Activated CD4-positive, alpha-beta T cell treated with anti-CD3 and anti-CD28 coated beads, Interleukin-2, amount 50 U/mL, for 16 hours (primary cell): ENCODE measurements at places on chromosomes 2 and 18.

GRCh38 chr2:223696719-223697118, 94.6 kb upstream of the SCG2 start:
- DNase-seq = no peak

- peak; percentile 21 for DNase-seq
Observed at GRCh38 chr18:46630160-46630559, 26.9 kb downstream of the LOXHD1 start.

DNA sequence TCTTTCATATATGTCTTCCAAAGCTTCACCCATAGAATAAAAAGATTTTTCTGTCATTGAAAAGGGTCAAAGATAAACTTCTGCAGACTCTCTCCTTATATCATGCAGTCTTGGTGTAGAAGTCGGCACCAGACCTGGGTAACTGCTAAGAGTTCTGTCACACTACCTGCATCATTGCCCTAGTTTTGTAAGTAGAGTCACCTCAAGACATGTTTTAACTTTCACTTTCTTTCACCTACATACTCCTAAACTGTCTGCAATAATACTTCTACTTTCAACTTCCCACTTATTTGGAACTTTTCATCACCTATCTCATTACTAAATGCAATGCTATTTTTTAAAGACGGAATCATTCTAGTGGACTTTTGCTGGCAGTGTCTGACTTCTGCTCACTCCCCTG, 475.6 kb upstream of the VRK2 start:
- DNase-seq = no peak

GRCh38 chr18:22447792-22448191, 30.1 kb upstream of the CTAGE1 start:
- DNase-seq = no peak

- DNase-seq = no peak
Observed at GRCh38 chr2:12498704-12499103, 218.0 kb upstream of the TRIB2 start.

DNA sequence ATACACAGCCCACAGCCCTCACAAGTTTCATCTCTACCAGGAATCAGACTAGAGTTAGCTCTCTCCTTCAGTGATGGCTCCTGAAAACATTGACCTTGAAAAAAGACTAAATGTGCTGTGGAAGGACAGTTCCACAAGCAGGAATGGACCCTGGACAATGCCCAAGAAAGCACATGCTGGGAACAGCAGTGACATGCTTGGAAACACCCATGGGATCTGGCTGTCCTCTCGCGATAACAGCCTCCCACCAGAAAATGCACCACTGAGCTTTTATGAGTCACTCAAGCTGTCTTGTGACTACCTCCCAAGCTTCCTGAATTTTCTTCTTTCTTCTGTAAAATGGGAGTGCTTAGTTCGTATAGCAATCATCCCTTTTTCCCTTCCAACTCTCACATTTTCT, 269.2 kb downstream of the LRATD1 start:
- DNase-seq = no peak

DNA sequence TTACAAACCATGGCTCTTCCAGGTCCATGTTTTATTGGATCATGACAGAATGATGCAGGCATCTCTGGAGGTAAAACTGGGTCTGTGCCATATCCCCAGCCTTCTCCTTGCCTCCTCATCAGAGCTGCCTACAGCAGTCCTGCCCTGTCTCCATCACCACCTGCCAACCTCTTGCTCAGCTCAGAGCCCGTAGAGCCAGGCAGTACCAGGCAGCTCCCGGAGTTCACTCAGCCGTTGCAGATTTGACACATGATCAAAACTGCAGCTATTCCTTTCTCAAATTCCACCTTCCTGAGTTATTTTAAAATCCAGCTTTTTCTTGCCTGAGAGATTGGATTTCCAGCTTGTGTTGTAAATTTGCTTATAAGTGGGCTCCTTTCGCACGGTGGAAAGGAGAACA, 218.2 kb upstream of the CELF4 start:
- DNase-seq = no peak

- DNase-seq = no peak
Observed at GRCh38 chr2:182435754-182436153, 8.9 kb upstream of the PDE1A start.

- DNase-seq = no peak
Observed at GRCh38 chr2:599601-600000, 77.6 kb downstream of the TMEM18 start.

GRCh38 chr18:9536354-9537152, 61.2 kb downstream of the RALBP1 start:
- no peak for DNase-seq

DNA sequence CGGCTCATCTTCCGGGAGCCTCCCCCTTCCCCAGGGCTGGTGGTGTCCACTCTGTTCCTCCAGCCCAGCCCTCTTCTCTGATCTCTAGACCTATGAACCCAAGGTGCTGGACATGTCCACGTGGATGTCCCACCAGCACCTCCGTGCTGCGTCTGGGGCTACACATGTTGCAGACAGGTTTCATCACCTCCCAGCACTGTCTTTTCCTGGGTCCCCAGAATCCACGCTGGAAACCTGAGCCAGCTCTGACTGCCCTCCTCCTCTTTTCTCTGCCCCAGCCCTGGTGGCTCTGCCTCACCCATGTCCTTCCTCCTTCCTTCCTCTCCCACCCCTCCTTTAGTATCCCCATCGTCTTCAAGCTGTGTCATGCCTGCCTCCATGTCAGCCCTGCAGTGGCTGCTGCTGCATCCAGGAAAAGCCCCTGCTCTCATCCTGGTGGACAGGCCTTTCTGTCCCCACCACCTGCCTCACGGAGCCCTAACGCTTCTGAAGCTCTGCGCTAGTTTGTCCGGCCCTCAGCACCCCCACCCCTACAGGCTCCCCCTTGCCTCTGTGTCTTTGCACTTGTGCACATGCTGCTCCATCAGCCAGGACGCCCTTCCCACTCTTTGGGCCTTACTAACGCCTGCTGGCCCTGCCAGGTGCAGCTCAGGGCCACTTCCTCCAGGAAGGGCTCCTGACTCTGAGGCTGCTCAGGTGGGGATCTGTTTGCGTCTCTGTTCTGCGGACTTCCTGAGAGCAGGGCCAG, 105.9 kb downstream of the DYSF start:
- no peak for DNase-seq

- DNase-seq = no peak
Observed at GRCh38 chr18:73752546-73752945, 395.1 kb downstream of the FBXO15 start.

GRCh38 chr2:118459426-118459825, 371.2 kb downstream of the INSIG2 start:
- DNase-seq = no peak

GRCh38 chr2:83459456-83459855, 999.6 kb downstream of the SUCLG1 start:
- no peak for DNase-seq

DNA sequence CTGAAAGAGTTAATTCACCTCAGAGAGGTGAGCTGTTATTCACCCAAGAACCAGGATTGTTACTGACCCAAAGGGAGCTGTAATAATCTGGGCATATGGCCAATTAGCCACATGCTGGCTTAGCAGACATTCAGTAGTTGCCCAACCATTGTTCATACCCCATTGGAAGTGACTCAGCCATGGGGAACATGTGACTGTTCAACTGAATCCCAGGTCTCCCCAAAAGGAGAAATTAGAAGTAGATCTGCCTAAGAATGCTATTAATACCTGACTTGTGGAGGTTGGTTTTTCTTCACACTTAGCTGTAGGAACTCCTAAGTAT, 272.6 kb upstream of the UBE2E3 start:
- DNase-seq = no peak

- no peak for DNase-seq
Observed at GRCh38 chr18:34929336-34929780, 111.9 kb upstream of the MAPRE2 start.

- DNase-seq = no peak
Observed at GRCh38 chr2:232674491-232674890, 22.6 kb upstream of the GIGYF2 start.

- no peak for DNase-seq
Observed at GRCh38 chr2:132909427-132909826, 239.4 kb upstream of the LYPD1 start.

GRCh38 chr2:128105072-128105471, 14.1 kb downstream of the UGGT1 start:
- DNase-seq = no peak

GRCh38 chr2:73979021-73979420, 5.7 kb upstream of the TET3 start:
- DNase-seq = peak; percentile 77

DNA sequence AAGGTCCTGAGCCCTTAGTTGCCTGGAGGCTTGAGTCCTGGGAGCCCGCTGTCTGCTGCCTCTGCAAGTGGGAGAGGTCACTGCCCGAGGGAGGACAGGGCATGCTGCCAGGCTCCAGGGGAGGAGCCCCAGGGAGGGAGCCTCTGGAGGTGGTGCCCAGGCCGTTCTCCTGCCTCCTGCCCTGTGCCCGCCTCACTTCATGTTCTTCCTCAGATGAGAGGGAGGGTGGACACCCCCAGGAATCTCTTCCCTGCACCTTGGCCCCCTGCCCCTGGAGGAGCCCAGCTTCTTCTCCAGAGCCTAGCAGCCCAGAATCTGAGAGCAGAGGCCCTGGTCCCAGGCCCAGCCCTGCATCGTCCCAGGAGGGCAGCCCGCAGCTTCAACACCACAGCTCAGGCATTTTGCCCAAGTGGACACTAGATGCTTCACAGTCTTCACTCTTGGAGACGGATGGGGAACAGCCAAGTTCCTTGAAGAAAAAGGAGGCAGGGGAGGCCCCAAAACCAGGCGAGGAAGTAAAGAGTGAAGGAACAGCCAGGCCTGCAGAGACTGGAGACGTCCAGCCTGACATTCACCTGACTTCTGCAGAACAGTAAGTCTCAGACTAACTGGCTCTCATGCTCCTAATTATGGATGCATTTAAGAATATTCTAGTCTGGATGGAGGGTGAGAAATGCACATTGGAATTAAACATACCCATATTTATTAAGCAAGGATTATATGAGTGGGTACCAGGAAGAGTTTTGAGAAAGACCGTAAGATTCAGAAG, 12.1 kb downstream of the PSD4 start:
- no peak for DNase-seq

DNA sequence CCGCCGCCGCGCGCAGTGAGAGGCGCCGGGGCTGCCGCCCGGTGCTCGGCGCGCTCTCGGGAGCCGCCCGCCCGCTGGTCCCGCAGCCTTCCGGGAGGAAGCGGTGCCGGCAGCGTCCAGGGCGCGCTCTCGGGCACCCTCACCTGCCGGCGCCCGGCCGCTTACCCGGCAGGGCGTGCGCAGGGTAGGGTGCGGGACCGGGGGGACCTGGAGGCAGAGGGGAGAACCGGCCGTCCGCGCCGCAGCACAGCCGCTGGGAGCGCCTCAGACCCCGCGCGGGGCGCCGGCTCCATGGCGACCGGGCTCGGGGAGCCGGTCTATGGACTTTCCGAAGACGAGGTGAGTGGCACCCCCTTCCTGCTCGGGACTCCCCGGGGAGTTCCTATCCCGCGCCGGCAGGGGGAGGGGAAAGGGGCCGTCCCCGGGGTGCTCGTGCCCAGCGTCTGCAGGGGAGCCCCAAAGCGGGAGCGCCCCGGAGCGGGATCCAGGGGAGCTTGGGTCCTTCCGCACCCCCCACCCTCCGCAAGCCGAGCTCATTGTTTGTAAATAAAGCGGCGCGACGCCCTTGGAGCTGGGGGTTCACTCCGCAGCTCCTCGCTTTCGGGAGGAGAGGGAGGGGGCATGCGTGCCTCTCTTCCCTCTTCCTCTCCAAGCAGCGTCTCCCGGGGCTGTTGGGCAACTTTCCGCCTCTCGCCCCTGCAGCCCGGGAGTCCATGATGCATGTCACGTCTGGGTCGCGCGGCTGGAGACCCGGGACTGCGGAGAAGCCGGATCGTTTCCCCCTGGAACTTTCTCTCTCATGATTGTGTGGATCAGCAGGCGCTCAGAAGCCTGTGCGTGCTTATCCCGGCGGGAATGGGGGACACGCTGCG, 580 bp downstream of the NEDD4L start:
- DNase-seq = peak; percentile 30

DNA sequence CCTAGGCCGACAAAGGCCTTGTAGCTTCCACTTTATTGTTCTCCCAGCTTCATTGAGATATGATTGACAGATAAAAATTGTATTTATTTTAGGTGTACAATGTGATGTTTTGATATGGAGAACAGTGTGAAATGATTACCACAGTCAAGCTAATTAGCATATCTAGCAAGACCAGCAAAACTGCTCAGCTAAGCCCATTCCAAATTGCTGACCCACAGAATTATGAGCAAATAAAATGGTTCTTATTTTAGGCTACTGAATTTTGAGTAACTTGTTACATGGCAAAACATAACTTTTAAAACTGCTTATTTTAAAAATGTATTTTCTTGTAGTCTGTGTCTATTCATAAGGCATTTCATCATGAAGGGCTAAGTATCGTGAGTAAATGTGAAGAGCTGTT, 8.6 kb upstream of the SELENOI start:
- DNase-seq = no peak

GRCh38 chr2:176078541-176079284, 5.0 kb downstream of the EVX2 start:
- DNase-seq = no peak
